Left ventricle myocardium inferior (tissue), 1 donor: ENCODE measurements at places on chromosomes 1 and 21.
A peak's percentile ranks its signal among the peaks of the same experiment; 100 is the strongest.

DNA sequence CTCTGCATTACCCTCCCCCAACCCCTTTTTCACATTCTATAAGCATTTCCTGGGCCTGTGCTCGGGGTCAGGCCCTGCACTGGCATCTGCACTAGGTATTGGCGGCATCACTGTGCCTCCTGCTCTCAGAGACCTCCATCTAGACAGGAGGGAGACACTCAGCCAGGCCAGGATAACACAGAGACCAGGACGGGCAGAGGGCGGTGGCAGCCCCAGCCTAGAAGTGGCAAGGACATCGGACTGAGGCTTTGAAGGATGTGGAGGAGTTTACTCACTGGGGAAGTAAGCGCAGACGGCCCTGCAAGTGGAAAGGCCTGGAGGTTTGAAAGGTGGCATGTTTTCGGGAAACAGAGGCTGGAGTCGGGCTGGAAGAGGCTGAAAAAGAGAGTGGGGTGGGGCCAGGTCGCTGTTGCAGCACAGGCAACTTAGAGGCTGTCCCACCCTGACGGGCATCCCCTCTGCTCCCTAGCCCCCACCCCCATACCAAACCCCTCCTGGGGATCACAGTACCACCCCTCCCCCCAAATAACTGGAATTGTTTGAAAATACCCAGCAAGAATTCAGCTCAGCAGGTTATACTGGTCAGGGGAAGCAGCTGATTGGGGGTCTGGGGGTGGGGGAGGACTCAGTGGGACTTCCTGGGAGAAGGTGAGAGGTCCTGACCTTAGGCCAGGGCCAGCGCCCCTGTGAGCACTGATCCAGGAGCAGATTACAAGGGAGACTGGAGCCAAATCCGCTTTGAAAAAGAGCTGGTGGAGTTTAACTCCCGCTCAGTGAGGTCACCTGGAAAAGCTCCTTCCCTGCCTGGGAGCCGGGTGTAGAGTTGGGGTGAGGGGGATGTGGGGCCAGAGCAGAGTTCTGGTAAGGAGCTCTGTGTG, 121.8 kb upstream of the WNT4 start:
- no peak for DNase-seq

GRCh38 chr1:211524521-211524920, 32.6 kb upstream of the RD3 start:
- DNase-seq = no peak

GRCh38 chr1:30903343-30904034, 5.1 kb downstream of the SDC3 start:
- DNase-seq = peak; percentile 4

DNA sequence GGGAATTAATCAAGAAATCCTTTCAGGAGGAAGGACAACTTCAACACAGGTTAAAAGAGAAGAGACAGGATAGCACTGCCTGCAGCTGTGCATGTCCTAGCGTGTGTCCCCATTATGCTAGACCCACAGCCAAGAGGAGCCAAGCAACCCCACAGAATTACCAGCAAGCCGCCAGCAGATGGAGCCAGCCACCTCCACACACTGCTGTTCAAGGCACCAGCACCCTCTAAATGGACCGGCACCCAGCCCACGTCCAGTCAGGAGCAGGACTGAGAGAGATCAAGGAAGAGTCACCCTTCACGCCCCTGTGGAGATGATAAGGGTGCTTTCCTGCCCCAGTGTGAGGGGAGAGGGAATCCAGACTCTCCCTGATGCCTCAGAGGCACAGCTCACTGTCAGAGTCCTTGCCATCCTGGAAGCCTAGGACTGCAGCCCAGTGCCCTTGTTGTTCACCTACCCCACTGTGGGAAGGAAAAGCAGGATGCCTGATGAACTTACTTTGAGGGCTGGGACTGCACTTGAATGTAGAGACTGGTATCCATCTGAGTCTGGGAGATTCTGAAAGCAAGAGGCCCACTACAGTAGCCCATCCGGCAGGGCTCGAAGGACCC, 37.1 kb upstream of the CTTNBP2NL start:
- peak; percentile 77 for DNase-seq

- DNase-seq = peak; percentile 80
Measured at GRCh38 chr1:28775121-28775942, 36.6 kb upstream of the OPRD1 start.

- DNase-seq = no peak
Measured at GRCh38 chr1:155110381-155110780, 17.3 kb upstream of the EFNA1 start.

- DNase-seq = no peak
Measured at GRCh38 chr1:9093581-9093980, 24.1 kb upstream of the SLC2A5 start.

- no peak for DNase-seq
Measured at GRCh38 chr1:185595835-185596667, 138.1 kb upstream of the HMCN1 start.

GRCh38 chr1:72568113-72568512, 285.8 kb upstream of the NEGR1 start:
- no peak for DNase-seq
